ENCODE measurements at places on chromosomes 12 and 14. TPM values are rescaled to one million over a fixed set of nuclear protein-coding genes. Genes with fewer than 3 reads are reported as not detected.
A peak's percentile ranks its signal among the peaks of the same experiment; 100 is the strongest.

OR6C4 gene
- total RNA-seq: not detected

SIX1 gene
- not detected for total RNA-seq

BIN2 gene
- total RNA-seq: 39.5 TPM

CCDC197 gene
- not detected for total RNA-seq

C14orf39 gene
- not detected for total RNA-seq

SPTB gene
- 0.27 TPM for total RNA-seq

SMCO3 gene
- not detected for total RNA-seq

LGR5 gene
- total RNA-seq: not detected

SELPLG gene
- 23.8 TPM for total RNA-seq

GRCh38 chr14:68315081-68315480 is 477.8 kb downstream of the ZFP36L1 start:
- H3K27me3 ChIP-seq: no peaks in the 10 kb centered on the region
- H3K4me1 ChIP-seq: peaks cover 20% of the 10 kb centered on the region
- H3K4me3 ChIP-seq: no peak overlapping the region
- peaks cover 6% of the 10 kb centered on the region for H3K36me3 ChIP-seq
- no peak for DNase-seq
- H3K27ac ChIP-seq: no peak overlapping the region

DNA sequence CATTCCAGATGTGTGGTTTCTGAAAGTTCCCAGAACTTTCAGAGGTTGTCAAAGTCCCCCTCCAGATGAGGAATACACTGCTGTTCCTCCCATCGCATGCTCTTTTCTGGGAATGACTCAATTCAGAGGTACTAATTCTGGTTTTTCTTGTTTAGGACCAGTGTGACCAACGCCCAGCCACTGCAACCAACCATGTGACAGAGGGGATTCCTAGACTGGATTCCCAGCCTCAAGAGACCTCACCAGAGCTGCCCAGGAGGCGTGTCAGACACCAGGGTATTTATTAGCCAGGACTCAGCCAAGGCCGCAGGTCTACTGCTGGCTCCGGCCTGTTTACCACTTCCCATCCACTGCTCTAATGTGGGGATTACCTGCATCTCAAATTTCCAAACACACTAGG is 24.2 kb downstream of the TRAFD1 start:
- no peaks in the 10 kb centered on the region for H3K4me1 ChIP-seq
- DNase-seq: no peak
- H3K27ac ChIP-seq: no peak overlapping the region
- H3K36me3 ChIP-seq: peaks cover 64% of the 10 kb centered on the region
- H3K27me3 ChIP-seq: no peaks in the 10 kb centered on the region

- no peak for DNase-seq
- no peaks in the 10 kb centered on the region for H3K27me3 ChIP-seq
- no peak overlapping the region for H3K27ac ChIP-seq
- no peak overlapping the region for H3K4me3 ChIP-seq
- no peaks in the 10 kb centered on the region for H3K36me3 ChIP-seq
Observed at GRCh38 chr12:99600388-99600787, 47.2 kb upstream of the GARIN6 start.

GRCh38 chr12:40760821-40761220 is 68.6 kb downstream of the CNTN1 start:
- no peak overlapping the region for H3K4me3 ChIP-seq
- no peak overlapping the region for H3K27ac ChIP-seq
- H3K4me1 ChIP-seq: no peaks in the 10 kb centered on the region

DNA sequence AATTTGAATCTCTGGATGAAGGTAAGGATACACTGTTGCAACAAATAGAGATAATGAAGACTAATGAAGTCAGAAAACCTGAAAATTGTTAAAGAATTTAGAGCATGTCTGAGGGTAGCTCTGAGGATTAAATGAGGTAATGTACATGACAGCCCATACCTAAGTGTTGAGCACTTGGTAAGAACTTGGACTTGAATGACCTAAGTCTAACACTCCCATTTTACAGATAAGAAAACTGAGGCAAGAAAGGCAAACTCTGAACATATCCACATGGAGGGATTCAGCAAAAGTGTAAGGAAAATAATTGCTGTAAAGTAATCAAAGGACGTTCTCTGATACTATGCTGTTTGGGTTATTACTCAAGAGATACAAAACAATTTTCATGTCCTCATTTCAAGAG is 29.0 kb downstream of the PTPRB start:
- no peak for DNase-seq
- H3K27ac ChIP-seq: no peak overlapping the region
- H3K27me3 ChIP-seq: peaks cover 43% of the 10 kb centered on the region
- H3K4me1 ChIP-seq: peaks cover 6% of the 10 kb centered on the region
- no peak overlapping the region for H3K4me3 ChIP-seq
- H3K36me3 ChIP-seq: no peaks in the 10 kb centered on the region

DNA sequence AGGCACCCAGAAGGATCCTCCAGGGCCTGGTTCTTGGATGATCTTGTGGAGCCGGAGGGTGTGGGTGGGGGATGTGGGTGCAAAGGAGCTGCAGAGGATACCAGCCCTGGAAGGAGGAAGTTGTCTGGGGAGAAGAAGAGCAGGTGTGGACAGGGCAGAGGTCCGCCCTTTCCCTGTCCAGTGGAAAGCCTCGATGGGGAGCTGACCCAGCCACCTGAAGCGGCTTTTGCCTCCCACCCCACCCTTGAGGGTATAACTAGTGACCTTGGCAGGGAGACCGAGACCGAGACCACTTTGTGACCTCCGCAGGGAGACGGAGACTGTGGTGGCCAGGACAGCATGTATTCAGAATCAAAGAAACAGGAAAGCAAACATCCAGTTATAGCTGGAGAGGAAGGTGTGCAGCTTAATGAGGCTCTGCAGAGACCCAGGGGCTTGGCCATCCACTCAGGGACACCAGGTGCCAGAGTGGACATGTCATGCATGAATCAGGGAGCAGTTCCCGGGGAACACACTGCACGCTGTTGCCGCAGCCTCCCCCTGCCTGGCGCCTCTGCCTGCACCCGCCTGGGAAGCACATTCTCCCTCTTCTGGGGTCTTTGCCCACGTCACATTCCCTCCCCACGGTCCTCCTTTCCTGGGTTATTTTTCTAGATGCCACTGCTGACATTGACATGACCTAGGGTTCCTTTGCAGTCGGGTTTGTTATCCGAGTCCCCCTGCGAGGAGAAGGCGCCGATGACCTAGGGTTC is 87.7 kb downstream of the ADGRD1 start:
- no peaks in the 10 kb centered on the region for H3K36me3 ChIP-seq
- no peak overlapping the region for H3K4me3 ChIP-seq
- H3K4me1 ChIP-seq: no peaks in the 10 kb centered on the region
- H3K27me3 ChIP-seq: no peaks in the 10 kb centered on the region
- no peak overlapping the region for H3K27ac ChIP-seq

DNA sequence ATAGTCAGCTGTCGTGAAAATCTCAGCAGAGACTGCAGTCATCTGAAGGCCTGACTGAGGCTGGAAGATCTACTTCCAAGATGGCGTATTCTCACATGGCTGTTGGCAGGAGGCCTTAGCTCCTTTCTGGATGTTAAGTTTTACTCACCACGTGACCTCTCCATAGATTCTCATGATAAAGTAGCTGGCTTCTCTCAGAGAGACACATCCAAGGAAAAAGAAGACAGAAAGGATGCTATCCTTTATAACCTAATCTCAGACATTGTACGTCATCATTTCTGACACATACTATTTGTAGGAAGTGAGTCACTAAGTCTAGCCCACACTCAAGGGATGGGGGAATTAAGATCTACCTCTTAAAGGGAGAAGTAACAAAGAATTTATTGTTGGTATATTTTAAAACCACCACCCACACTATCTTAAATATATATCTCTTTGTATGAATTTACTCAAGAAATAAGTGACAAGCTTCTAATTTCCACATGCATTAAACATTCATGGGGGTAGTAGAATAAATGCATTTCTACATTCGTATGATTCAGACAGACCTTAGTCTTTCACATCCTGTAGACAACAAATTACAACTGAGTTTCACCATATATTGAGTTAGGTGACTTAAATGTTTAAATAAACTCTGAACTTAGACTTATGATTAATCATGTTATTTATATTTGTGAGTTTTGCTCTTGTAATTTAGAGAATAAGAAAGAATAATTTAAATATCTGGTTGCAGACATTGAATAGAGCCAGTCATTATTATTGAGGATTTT is 411.0 kb downstream of the LRIG3 start:
- H3K4me1 ChIP-seq: no peaks in the 10 kb centered on the region
- H3K27ac ChIP-seq: no peak overlapping the region
- peaks cover 3% of the 10 kb centered on the region for H3K27me3 ChIP-seq
- H3K4me3 ChIP-seq: no peak overlapping the region
- no peak for DNase-seq

- no peak for DNase-seq
- H3K4me3 ChIP-seq: no peak overlapping the region
- H3K27me3 ChIP-seq: no peaks in the 10 kb centered on the region
Observed at GRCh38 chr12:58871556-58871955, 48.7 kb downstream of the LRIG3 start.

DNA sequence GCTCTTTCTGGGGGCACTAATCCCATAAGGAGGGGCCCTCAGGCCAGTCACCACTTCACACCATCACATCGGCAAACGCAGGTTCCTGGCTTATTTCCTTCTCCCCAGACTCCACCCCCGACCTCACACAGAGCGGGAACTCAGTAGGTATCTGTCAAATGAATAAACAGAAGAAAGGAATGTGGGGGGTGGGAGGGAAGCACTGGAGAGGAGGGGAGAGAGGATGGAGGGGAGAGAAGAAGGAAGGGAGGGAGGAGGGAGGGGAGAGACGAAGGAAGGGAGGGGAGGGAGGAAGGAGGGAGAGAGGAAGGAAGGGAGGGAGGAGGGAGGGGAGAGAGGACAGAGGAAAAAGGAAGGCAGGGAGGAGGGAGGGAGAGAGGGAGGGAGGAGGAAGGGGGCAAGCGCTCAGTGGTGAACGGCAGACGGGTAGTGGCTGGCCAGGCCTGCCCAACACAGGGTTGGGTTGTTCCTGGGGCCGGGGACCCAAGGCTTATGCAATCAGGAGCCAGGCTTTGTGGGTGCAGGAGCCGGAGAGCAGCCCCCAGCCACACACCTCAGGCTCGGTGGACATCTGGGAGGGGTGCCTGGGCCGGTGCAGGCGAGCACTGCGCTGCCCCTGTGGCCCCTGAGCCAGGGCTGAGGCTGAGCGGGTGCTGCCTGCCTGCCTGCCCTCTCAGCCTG is 52.6 kb upstream of the FBRSL1 start:
- H3K27me3 ChIP-seq: no peaks in the 10 kb centered on the region
- no peak overlapping the region for H3K4me3 ChIP-seq
- peak overlapping the region; percentile 38 for H3K27ac ChIP-seq
- DNase-seq: no peak
- H3K36me3 ChIP-seq: no peaks in the 10 kb centered on the region

- H3K36me3 ChIP-seq: no peaks in the 10 kb centered on the region
- no peak overlapping the region for H3K4me3 ChIP-seq
- no peak overlapping the region for H3K27ac ChIP-seq
- no peaks in the 10 kb centered on the region for H3K4me1 ChIP-seq
- DNase-seq: no peak
Observed at GRCh38 chr14:90742729-90743128, 73.5 kb downstream of the TTC7B start.

DNA sequence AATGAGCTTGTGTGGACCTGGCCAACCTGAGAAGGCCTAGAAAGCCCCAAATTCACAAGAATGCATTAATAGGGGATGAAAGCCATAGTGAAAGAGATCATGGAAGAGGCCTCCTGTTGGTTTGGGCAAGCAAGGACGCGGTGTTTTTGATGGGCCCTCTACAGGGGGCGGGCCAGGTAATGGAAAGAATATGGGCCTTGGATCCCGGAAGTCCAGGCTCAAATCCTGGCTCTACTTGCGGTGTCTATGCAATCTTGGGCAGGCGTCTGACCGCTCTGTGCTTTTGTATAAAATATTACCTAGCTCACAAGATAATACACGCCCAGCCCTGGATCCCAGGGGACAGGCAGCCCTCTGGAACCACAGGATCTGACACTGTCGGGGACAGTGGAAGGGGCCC is 41.1 kb upstream of the CLMN start:
- H3K4me1 ChIP-seq: no peaks in the 10 kb centered on the region
- H3K27ac ChIP-seq: no peak overlapping the region
- no peaks in the 10 kb centered on the region for H3K36me3 ChIP-seq
- no peak for DNase-seq
- peaks cover 27% of the 10 kb centered on the region for H3K27me3 ChIP-seq
- no peak overlapping the region for H3K4me3 ChIP-seq

GRCh38 chr12:88805692-88806091 is 225.4 kb upstream of the KITLG start:
- no peaks in the 10 kb centered on the region for H3K27me3 ChIP-seq
- no peak overlapping the region for H3K27ac ChIP-seq
- no peaks in the 10 kb centered on the region for H3K36me3 ChIP-seq
- no peak for DNase-seq
- no peak overlapping the region for H3K4me3 ChIP-seq

DNA sequence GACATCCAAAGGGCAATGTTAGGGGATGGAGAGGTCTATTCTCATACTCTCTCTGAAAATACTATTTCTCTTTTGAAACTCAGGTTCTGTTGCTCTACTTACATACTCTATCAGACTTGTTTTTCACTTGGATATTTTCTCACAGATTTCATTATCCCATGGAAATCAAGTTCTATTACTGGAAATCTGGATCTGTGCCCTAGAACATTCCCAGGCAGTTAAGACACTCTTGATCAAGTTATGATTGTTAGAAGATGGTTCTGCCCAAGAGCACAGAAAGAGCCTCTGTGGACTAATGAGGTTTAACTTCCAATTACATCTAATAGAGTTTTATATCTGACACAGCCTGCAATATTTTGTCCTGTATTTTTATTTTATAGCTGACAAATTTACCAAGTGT is 591.0 kb upstream of the ATP2B1 start:
- peaks cover 10% of the 10 kb centered on the region for H3K27me3 ChIP-seq
- H3K36me3 ChIP-seq: no peaks in the 10 kb centered on the region
- H3K27ac ChIP-seq: no peak overlapping the region
- no peak for DNase-seq
- peak overlapping the region; percentile 51 for H3K4me3 ChIP-seq
- H3K4me1 ChIP-seq: peaks cover 16% of the 10 kb centered on the region

GRCh38 chr14:76653875-76654572 is 107.2 kb upstream of the VASH1 start:
- H3K4me3 ChIP-seq: no peak overlapping the region
- H3K4me1 ChIP-seq: no peaks in the 10 kb centered on the region
- no peak for DNase-seq
- H3K36me3 ChIP-seq: no peaks in the 10 kb centered on the region
- H3K27ac ChIP-seq: no peak overlapping the region
- H3K27me3 ChIP-seq: peaks cover 8% of the 10 kb centered on the region

DNA sequence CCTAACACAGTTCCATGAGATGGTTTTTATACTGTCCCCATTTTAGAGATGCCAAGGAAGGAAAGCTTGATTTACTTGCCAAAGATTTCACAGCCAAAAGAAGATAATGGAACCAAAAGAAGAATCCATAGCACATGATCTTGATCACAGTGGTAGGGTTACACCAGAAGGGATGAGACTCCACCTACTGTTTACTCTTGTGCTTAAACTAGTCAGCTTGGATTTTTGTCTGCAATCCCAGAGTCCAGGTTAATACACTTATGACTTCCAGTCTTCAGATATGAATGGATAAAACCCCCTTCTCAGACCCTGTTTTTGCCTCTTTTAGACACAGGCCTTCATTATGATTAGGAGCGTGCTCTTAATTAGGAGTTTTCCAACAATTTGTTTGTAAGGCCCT is 454.2 kb downstream of the AEBP2 start:
- DNase-seq: no peak
- H3K36me3 ChIP-seq: no peaks in the 10 kb centered on the region
- H3K4me1 ChIP-seq: peaks cover 18% of the 10 kb centered on the region
- H3K27me3 ChIP-seq: peaks cover 9% of the 10 kb centered on the region
- no peak overlapping the region for H3K27ac ChIP-seq
- H3K4me3 ChIP-seq: no peak overlapping the region

GRCh38 chr12:124581307-124582107 is 14.1 kb upstream of the NCOR2 start:
- H3K27ac ChIP-seq: no peak overlapping the region
- H3K4me1 ChIP-seq: no peaks in the 10 kb centered on the region
- H3K36me3 ChIP-seq: no peaks in the 10 kb centered on the region
- no peak for DNase-seq
- no peaks in the 10 kb centered on the region for H3K27me3 ChIP-seq
- H3K4me3 ChIP-seq: no peak overlapping the region

Data from activated CD8-positive, alpha-beta T cell treated with anti-CD3 and anti-CD28 coated beads for 36 hours (primary cell).